ENCODE measurements at places on chromosomes 11 and 22.

DNA sequence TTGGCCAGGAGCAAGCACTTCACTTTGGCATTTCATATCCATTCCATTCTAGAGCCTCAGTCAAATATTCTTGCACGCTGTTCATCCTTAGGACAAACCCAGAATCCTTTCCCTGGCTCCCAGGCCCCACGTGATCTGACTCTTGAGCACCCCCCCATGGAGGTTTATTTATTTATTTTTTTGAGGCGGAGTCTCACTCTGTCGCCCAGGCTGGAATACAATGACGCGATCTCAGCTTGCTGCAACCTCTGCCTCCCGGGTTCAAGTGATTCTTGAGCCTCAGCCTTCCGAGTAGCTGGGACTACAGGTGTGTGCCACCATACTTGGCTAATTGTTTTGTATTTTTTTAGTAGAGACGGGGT, 12.7 kb upstream of the TSGA10IP start:
- H3K27ac ChIP-seq: no peak overlapping the region
- no peak overlapping the region for H3K4me3 ChIP-seq
- peaks cover 7% of the 10 kb centered on the region for H3K4me1 ChIP-seq
- no peak for DNase-seq

DNA sequence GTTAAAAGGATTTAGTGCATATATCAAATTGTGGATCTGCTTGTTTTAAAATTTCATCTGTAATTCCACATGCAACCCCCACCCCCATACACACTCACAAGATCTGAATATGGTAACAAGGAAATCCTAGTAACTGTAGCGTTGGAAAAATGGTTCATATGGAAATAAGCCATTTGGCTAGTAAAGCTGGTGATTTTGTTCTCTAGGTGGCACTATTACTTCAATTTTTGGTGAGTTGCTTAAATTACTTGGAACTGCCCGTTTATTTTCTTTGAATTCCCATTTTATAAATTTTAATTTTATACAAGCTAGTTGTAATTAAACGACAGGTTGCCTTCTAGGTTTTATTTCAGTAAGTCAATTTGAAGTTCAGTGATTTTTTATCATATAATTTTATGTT, 5.3 kb downstream of the BDNF start:
- H3K36me3 ChIP-seq: no peaks in the 10 kb centered on the region
- peak; percentile 36 for DNase-seq
- H3K27me3 ChIP-seq: no peaks in the 10 kb centered on the region
- H3K27ac ChIP-seq: no peak overlapping the region
- no peak overlapping the region for H3K4me3 ChIP-seq

GRCh38 chr22:43263645-43264514, 76.9 kb upstream of the TTLL12 start:
- peaks cover 47% of the 10 kb centered on the region for H3K27me3 ChIP-seq
- peak overlapping the region; percentile 49 for H3K27ac ChIP-seq
- H3K36me3 ChIP-seq: no peaks in the 10 kb centered on the region
- H3K4me1 ChIP-seq: peaks cover 20% of the 10 kb centered on the region
- peak; percentile 92 for DNase-seq

- no peak overlapping the region for H3K27ac ChIP-seq
- H3K36me3 ChIP-seq: no peaks in the 10 kb centered on the region
- no peak overlapping the region for H3K4me3 ChIP-seq
- H3K27me3 ChIP-seq: peaks cover 15% of the 10 kb centered on the region
- H3K4me1 ChIP-seq: no peaks in the 10 kb centered on the region
These were observed 10.2 kb upstream of the GRK3 start for GRCh38 chr22:25554238-25554671.

DNA sequence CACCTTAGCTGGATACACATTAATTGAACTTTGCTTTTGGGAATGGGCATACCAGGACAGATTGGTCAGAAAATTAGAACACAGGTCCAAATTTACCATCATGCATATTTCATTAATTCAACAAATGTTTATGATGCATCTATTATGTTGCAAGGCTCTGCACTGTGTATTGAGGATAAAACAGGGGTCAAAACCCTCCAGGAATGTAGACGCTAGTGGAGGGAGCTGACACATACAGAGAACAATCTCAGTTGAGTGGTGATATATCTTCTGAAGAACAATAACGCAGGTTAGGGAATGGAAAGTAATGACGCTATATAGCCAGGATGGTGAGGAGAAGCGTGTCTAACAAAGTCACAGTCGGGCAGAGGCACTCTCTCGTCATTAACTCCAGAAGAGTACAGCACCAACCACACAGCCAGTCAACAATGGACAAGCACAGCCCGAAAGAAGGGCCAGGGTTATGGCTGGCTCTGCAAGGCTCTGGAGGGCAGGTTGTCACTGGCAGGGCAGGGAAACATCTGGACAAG, 3.8 kb downstream of the FLI1 start:
- H3K27ac ChIP-seq: no peak overlapping the region
- peak; percentile 42 for DNase-seq
- no peaks in the 10 kb centered on the region for H3K36me3 ChIP-seq
- H3K4me3 ChIP-seq: no peak overlapping the region
- H3K27me3 ChIP-seq: no peaks in the 10 kb centered on the region

- no peak overlapping the region for H3K4me3 ChIP-seq
- no peak for DNase-seq
- peaks cover 34% of the 10 kb centered on the region for H3K36me3 ChIP-seq
- no peaks in the 10 kb centered on the region for H3K27me3 ChIP-seq
- H3K4me1 ChIP-seq: peaks cover 13% of the 10 kb centered on the region
These were observed 3.7 kb downstream of the SNRPD3 start for GRCh38 chr22:24559471-24559870.

Data from astrocyte (in vitro differentiated cells and primary cell).